ENCODE measurements at places on chromosomes 1 and 21.

GRCh38 chr1:12063141-12064072, at the start of gene TNFRSF8:
Gene TNFRSF8 (plus strand): TSS chr1:12063303. CDS start chr1:12063599, 296 bp downstream.
- H3K27me3 ChIP-seq = peaks cover 68% of the 10 kb centered on the region
- H3K4me1 ChIP-seq = peaks cover 36% of the 10 kb centered on the region
- peak within 1 kb of the TSS; percentile 81 for H3K4me3 ChIP-seq
- peak; percentile 24 for DNase-seq

DNA sequence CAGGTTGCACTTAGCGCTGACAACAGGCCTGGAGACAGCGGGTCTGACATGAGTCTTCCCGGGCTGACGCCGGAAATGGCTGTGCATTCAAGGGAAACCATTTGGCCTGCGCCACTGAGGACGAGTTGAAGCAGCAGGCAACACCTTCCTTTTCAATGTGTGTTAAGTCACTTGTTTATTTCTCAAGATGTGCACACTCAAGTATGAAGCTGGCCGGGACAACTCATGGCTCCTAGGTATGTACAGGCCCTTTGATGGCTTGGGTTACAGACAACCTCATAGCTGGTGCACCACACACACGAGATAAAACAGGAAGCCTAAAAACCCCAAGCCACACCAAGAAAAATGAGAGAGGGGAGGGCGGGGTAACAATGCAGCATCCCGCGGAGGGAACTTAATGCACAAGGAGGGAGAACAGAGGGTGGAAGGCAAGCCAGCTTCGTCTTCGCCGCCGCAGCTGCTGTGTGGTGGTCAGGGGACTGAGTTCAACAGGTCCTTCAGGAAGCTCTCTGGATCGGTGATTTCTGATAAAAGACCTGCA, 118.0 kb upstream of the IFFO2 start:
- H3K4me3 ChIP-seq = peak overlapping the region; percentile 63
- peaks cover 5% of the 10 kb centered on the region for H3K36me3 ChIP-seq
- peak; percentile 43 for DNase-seq

DNA sequence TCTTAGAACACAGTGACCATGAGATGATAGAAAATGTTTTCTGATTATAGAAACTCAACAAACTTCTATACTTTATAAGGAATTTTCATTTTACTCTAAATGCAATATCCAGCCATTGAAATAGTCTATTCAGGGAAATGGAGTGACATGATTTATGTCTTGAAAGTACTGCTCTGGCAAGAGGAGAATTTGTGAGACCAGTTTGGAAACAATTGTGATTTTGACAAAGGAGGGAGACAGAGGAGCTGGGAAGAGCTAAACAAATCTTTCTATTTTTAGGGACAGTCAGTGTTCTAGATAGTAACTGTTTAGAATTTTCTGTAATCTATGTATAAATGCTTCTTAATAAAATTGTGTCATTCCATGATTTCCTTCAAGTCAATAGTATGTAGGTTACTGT, 252.3 kb downstream of the FMN2 start:
- H3K27me3 ChIP-seq = peaks cover 8% of the 10 kb centered on the region
- H3K36me3 ChIP-seq = no peaks in the 10 kb centered on the region
- H3K27ac ChIP-seq = no peak overlapping the region
- no peak for DNase-seq

DNA sequence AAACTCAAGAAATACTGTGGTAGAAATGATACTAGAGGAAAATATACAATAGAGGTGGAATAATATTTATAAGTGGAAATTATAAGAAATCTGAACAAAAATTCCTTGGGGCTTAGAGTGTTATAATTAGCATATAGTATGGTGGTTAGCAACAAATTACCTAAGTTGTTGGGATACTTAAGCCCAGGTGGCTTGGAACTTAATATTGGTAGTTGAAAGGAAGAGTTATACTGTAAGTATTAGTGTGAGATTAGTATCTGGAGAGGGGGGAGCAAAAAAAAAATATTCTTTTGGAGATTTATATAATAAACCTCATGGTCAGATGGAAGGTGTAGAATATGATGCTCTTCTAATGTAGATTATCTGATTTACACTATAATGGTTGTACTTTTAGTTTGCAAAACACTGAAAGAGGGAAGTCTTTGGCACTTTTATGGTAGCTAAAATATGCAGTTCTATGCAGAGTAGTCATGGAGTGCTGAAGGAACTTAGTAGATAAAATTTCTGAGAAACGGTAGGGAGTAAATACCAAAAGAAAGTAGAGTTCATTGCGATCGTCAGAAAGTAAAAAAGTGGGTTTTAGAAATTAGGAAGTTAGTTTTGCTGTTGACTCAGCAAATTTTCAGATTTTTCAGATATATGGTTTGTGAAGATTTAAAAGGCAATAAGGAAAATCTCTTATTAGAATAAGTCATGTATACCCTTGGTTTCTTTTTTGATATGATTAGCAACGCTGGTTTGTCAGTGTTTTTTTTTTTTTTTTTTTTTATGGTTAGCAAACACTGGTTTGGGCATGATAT, 45.7 kb downstream of the MTF2 start:
- peak overlapping the region; percentile 30 for H3K27ac ChIP-seq
- H3K27me3 ChIP-seq = no peaks in the 10 kb centered on the region
- H3K4me3 ChIP-seq = no peak overlapping the region
- no peak for DNase-seq
- no peaks in the 10 kb centered on the region for H3K4me1 ChIP-seq
- peaks cover 58% of the 10 kb centered on the region for H3K36me3 ChIP-seq

GRCh38 chr1:31588751-31589515, 12.6 kb downstream of the TINAGL1 start:
- no peak overlapping the region for H3K27ac ChIP-seq
- H3K4me3 ChIP-seq = no peak overlapping the region
- DNase-seq = no peak
- peaks cover 2% of the 10 kb centered on the region for H3K4me1 ChIP-seq
- no peaks in the 10 kb centered on the region for H3K36me3 ChIP-seq
